ENCODE measurements at places on chromosomes 1 and 21.

- no peak for DNase-seq
Observed at GRCh38 chr1:209383422-209383821, 200.1 kb upstream of the CAMK1G start.

DNA sequence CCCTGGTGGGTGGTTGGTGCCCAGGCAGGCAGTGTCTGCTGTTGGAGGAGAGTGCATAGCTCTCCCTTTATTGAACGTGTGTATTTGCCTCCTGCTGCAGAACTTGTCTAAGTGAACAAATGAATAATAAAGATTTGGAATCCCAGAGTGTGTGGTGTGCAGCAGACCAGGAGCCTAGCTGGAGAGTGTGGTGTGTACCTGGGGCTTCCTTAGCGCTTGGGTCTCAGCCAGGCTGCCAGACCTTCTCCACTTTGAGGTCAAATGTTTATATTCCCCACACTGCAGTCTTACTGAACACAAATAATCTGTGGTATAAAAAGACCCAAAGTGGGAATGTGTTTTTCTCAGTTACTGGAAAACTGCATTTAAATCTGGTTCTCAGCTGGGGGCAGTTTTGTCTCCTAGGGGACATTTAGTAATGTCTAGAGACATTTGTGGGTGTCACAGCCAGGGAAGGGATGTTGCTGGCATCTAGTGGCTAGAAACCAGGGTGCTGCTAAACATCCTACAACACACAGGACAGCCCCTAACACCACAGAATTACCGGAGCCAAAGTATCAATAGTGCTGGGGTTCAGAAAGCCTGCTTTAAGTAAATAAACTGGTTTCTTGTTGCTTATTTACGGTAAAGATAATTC is 23.6 kb downstream of the SLC37A1 start:
- DNase-seq = no peak

- DNase-seq = no peak
Observed at GRCh38 chr1:62318756-62319544, at the start of gene KANK4. Gene KANK4, minus strand, starts transcription at chr1:62319434. Its CDS starts 37,870 bp downstream, at chr1:62281564.

GRCh38 chr1:42779725-42780124 is 5.1 kb upstream of the TMEM269 start:
- no peak for DNase-seq

GRCh38 chr1:221157026-221157761 is 278.0 kb downstream of the HLX start:
- DNase-seq = peak; percentile 39

DNA sequence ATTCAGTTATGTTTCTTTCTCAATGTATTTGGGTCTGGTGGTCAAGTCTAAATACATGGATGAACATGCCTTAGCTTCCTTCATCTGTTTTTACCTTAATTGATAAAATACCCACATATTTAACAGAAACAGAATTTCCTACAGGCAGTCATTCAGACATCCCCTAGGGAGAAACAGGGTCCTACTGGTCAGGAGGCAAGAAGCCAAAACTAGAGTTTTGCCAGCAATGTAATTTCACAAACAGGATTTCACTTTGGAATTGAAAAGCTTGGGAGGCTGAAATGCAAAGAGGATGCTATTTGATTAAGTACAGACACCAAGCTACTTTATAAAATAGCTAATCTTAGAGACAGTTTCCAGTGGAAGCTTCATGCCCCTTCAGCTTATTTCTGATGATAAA is 224.2 kb downstream of the SIPA1L2 start:
- DNase-seq = no peak

GRCh38 chr1:29599071-29599470 is 362.7 kb downstream of the PTPRU start:
- no peak for DNase-seq

- DNase-seq = no peak
Observed at GRCh38 chr1:156676820-156677615, at the start of gene NES. Gene NES, minus strand, starts transcription at chr1:156677407. Its CDS starts 143 bp downstream, at chr1:156677264.

DNA sequence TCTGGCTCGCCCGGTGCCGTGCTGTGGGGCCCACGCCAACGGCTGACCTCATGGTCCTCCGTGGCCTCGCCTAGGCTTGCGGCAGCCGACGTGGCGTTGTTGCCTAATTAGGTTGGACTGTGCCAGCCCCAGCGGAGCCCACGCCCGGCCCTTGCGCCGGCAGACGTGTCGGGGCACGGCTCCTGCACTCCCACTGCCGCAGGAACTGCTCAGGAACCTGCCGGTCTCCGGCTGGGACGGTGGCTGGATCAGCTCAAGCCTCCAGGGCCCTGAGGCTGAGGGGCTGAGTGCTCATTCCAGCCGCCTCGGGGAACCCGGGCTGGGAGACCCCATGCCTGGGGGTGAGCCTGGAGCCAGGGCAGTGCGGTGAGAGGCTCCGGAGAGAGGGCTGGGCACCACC is 16.1 kb upstream of the PEX10 start:
- DNase-seq = no peak

DNA sequence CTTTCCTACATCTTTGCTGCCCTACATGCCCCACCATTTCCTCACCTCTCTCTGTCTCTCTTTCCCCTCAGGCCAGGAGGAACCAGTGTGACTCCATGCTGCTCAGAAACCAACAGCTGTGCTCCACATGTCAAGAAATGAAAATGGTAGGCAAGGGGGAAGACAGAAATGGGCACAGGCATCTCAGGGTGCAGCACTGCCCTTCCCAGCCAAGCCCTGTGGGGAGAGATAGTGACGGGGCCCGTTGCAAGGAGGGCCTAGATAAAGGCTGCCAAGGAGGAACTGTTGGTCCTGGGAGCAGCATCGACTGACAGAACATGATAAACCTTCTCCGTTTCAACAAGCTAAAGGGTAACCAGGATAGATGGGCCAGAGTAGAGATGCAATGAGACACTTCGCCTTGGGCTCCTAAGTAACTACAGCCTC is 12.5 kb upstream of the PIGC start:
- no peak for DNase-seq

DNA sequence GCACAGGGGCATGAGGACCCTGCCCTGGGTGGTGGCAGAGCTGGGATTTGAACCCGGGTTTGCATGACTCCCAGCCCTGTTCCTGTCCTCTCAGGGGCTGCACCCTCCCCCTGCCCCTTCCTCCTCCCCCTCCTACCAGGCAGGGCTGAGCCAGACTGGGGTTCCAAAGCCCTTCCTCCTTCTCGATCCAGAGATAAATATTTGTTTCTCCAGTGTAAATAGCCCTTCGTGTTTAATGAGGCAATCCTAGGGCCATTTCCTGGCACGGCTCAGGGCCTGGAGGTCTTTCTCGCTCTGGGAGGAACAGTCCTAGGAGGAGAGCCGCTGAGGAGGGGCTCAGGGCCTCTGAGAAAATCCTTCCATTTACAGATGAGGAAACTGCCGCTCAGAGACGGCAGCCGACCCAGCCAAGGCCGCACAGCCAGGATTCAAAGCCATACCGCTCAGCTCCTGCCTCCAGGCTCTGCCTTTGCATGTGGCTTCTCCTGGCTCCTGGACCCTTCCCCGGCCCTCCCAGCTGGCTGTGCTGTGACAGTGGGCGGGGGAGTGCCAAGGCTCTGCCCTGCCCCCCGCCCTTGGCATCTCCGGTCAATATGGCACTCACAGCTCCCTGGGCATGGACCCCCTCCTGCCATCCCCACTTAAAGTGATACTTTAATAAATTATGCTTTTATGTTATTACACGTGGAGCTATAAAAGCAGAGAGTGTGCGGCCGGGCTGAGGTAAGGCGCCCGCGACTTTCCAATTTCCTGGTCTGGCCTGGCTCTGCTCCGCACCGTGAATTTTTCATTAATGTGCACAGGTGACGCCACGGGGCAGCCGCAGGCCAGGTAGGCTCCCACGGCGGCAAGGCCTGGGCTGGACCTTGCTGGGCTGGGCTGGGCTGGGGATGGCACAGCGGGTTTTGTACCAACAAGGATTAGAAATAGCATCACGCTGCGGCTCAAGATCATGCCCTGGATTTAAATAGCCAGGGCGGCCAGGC is 114.7 kb upstream of the WNT4 start:
- DNase-seq = no peak

GRCh38 chr1:42414551-42415496 is 34.2 kb downstream of the RIMKLA start:
- DNase-seq = no peak

DNA sequence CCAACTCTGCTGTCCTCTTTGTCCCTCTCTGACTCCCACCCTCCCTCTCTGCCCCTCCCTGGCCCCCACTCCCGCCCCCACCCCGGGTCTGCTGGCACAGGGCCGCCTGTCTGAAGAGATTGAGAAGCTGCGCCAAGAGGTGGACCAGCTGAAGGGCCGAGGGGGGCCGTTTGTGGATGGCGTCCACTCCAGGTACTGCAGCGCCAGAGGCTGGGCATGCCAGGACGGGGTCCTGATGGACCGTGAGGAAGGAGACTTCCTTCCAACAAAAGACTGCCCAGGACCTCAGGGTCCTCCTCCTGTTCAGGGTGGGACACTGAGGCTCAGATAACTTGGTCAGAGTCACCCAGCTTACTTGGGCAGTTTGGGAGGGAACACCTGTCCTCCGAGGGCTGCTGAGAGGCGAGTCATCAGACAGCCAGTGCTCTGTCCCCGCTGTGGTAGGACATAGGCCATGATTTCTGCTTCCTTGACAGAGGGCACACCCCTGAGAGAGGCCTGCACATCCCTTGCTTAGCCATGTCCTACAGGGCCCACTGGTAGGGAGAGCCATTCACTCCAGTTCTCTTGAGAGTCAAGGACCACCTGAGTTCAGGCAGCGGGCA is 23.4 kb downstream of the PPFIA4 start:
- DNase-seq = no peak

- no peak for DNase-seq
Observed at GRCh38 chr1:194653385-194653784, 1467.0 kb upstream of the B3GALT2 start.

- DNase-seq = no peak
Observed at GRCh38 chr1:182237329-182237728, 154.3 kb downstream of the GLUL start.

DNA sequence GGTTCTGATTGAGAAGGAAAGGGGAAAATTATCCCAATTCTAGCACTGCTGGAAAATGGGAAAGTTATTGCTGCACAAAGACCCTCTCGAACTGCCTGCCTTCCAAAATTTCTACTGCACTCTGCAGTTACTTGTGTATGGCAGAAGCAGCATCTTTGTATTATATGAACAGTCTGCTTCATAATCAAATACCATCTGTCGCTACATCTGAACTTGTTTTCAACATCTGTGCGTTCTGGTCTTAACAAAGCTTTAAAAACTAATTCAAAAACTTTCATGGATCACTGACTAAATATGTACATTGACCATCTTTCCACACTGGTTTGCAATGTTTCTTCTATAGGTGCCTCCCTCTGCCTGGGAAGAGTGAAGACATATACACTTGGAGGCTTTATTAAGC is 79.2 kb downstream of the PROX1 start:
- no peak for DNase-seq

GRCh38 chr1:11530731-11531311 is 51.9 kb downstream of the DISP3 start:
- no peak for DNase-seq

DNA sequence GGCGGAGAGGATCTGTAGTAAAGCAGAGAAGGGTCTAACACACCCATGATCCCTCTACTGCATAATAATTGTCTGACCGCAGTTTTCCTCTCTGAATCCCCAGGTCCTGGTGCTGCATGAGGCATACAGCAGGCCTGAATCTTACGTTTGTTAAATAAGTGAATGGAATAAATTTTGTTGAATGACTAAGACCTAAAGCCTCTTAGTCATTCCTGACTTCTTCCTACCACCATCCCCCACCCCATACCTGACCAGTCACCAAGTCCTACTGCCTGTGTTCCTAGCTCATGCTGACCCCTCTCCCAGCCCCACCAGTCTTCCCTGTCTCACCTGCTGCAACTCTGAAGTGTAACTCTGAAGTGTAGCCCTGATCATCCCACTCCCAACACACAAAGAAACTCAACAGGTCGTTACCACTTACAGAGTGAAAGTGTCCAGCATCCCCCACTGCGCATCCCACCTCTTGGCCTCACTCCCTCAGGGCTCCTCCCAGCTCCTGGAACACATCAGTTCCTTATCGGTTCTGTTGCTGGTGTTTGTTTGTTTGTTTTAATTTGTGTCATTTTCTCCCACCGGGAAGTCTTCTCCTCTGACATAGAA is 9.7 kb downstream of the GJA5 start:
- no peak for DNase-seq

DNA sequence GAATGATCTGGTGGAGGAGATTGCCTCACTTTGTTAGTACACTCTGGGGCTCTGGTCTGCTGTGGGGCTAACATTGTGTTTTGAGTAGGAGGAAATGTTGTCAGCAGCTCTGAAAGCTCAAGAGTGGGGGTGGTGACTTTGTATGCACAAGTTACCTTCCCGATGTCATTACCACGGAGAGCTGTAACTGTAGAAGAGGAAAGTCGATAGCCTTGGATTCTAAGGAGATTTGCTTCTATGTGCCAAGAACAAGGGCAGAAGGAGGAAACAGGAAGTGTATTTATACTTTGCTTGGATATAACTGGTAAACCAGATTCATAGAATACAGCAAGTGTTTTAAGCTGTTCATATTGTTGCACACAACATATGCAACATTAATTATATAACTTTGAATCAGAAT is 196.1 kb downstream of the AMY1C start:
- no peak for DNase-seq

DNA sequence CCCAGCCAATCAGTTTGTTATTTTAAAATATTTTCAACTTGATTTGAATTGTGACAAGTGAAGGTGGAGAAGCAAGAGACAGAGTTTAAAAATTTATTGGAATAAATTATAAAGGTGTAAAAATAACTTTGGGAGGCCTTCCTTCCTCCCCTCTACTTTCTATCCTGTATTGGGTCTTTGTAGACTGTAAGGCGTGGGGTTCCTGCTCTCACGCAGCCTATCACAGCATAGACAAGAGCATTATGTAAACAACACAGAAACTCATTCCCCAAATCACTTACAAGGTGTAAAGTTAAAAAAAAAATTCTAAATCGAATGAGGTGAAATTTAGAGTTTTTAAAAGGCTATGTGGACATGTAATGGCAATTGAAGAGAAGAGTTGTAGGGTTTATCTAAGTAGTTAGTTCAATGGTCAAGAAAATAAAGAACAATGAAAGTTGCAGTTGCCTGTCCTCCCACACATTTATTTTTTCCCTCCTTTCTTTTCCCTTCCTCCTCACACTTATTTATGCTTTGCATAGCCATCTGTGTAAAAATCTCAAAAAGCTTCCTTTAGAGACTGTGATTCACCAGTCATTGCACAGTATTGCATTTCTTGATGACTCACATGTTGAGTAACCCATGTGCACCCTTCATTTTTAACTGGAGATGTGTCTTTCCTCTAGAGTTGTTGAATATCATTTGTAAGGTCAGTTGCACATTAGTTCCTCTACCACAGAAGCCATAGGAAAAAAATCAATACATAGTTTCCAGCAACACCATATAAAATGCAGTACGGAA is 242.2 kb downstream of the PTPRC start:
- no peak for DNase-seq

- no peak for DNase-seq
Observed at GRCh38 chr1:30990591-30990990, 74.9 kb downstream of the PUM1 start.

- no peak for DNase-seq
Observed at GRCh38 chr1:113686891-113687618, 72.2 kb downstream of the PHTF1 start.

GRCh38 chr1:172251486-172251885 is 169.0 kb upstream of the C1orf105 start:
- no peak for DNase-seq

- no peak for DNase-seq
Observed at GRCh38 chr1:28280977-28281381, 21.7 kb downstream of the SESN2 start.

- DNase-seq = no peak
Observed at GRCh38 chr1:160108888-160109662, 6.5 kb upstream of the ATP1A2 start.
